ENCODE measurements at places on chromosomes 11 and 22.

DNA sequence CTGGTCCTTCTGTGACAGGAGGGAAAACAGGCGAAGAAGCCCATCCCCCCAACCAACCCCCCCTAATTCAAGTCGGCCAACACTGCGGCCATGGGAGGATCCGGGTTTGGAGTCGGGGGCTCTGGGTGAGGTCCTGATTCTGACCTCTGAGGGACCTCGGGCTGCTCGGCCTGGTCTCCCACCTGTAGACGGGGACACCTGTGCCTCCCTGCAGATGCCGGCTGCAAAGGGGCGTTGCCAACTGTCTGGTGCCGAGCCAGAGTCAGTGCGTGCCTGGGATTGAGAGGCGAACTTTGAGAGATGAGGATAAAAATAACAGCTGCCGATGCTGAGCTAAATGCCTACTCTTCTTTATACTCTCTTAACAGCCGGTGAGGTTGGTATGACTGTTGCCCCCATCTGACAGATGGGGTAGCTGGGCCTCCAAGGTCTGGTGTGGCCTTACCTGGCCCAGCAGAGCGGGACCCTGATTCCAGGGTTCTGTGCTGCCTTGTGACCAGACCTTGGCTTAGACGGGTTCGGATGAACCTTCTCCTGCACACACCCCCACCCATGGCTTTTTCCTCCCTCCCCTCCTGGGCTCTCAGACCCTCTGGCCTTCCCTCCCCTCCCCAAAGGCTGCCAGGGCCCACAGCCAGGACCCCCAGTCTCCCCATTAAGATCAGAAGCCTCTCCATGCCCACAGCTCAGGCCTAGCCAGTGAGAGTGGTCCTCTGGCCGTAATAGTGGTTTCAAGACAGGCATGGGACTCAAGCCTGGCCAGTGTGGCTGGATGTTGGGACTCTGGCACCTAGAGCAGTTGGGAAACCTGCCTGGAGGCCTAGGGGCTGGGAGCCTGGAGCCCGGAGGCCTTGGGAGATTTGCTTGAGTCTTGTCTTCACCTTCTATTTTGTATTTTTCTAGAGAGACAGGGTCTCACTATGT lies 41.7 kb downstream of the KCNJ4 start:
- no peak for DNase-seq

DNA sequence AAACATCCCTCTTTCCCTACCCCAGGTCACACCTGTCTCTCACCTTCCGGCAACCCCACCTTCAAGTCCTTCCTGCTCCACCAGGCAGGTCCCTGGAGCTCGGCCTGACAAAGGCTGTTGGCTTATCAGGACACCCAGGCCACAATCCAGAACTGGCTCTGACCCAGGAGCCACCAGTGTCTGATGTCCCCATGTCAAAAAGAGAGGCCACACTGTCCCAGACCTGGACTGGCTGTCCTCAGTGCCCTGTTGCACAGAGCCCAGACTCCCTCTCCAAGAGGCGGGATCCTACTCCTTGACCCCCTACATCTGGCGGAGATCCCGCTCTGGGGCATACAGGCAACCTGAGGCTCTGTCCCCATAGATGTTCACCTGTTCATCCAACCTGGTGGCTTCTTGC lies 116.0 kb downstream of the MN1 start:
- DNase-seq, result no peak

DNA sequence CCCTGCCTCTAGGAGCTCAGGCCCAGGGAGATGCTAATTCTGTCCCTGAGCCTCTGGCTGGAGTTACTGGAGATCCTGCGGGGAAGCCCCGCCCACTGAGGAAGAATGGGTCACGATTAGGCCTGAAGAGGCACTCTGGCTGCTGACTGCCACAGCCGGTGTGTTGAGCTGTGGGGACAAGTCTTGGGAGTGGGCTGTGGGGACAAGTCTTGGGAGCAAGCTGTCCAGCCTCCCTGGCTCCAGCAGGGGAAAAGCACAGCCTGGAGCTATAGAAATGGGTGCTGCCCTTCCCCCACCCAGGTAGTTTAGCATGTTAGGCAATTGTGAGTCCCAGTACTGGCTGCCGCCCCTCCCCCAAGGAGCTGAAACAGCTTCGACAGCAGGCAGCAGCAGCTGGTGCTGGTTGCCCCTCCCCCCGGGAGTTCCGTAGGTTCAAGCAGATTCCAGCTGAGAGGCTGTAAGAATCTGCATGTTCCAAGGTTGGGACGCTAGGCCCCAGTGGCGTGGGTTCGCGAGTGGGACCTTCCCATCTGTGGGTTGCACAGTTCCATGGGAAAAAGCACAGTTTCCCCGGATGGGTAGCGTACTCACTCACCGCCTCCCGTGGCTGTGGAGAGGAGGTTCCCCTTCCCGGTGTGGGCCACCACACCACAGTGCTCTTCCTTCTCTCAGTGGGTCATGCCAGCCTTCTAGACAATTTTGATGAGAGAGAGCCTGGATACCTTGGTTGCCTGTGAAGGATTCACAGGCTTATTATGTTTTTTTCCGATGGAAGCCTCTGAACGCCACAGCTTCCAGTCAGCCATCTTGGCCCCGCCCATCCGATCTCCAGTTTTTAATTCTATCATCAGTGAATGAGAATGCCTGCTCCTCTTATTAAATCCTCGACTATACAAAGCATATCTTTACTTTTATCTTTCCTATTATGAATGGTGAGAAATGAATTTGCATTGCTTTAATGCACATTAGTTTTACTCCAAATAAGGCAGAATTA lies 61.5 kb downstream of the MSANTD4 start:
- DNase-seq, result no peak

DNA sequence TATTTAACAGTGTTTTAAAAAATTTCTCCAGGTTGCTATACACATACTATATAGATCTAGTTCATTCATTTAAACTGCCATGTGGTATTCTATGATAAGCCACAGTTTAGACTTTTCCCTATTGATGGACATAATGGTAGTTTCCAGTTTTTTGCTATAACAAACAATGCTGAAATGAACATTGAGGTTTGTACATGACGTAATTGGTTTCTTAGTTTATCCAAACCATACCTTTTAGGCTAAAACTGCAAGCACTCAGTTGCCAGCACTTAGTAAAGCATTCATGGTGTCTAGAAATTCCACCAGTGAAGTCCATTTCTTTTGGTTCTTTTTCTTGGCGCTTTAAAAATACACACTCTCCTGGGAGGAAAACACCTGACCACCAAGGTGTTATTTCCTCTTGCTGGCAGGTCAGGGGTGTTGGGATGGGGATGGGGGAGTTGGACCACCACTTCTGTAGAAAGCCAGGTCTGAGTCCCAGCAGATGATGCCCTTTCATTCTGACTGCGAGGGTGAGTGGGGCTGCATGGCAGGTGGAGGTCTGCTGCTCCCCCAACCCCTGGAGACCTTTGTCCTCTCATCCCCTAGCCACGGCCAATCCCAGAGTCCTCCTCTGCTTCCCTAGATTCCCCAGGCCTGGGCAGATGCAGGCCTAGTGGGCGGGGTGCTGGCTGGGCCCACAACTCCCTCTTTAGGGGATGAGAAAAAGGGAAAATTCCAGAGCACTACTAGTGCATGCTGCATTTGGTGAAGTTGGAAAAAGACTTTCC lies 41.1 kb downstream of the C11orf91 start:
- no peak for DNase-seq

GRCh38 chr22:28297504-28297903 lies 378.4 kb upstream of the PITPNB start:
- DNase-seq, result no peak

- DNase-seq, result no peak
Measured at GRCh38 chr11:2742611-2743426, 43.0 kb upstream of the KCNQ1OT1 start.

GRCh38 chr22:16781074-16781763 lies 44.0 kb downstream of the XKR3 start:
- DNase-seq, result no peak

GRCh38 chr11:12464303-12464702 lies 86.9 kb downstream of the PARVA start:
- DNase-seq, result no peak

DNA sequence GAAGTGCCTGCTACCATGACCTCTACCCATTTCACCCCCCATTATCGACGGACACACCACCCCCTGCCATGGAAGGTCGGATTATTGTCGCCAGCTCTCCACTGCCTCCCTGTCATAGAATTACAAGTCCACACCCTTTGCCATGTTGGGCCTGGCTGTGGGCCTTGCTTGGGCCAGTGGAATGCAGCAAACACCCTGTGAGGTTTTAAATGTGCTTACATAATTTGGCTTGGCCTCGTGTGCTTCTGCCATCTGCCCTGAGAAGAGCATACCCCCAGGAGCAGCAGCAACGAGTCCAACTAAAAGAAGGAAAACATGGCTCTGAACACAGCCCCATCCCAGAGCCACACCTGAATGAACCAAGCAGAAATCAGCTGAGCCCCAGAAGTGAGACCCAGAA lies 94.1 kb upstream of the PRDM11 start:
- DNase-seq, result no peak

DNA sequence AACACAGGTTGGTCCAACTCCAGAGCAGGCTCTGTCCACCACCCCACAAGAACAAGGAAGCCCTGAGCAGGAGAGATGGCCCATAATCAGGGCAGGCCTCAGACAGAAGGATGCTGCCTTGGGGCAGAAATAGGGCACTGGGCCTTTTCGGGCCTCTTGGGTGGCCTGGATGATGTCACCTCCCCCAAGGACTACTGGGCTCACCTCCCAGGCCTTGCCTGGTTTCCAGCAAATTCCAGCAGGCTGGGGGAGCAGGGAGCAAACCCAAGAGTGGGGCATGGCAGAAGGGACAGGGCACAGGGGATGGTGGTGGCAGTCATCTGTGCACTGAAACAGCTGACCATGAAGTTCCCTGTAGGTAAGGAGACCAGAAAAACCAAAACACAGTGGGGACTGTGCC lies 5.3 kb upstream of the NAA40 start:
- DNase-seq, result no peak

- no peak for DNase-seq
Measured at GRCh38 chr22:45529971-45530575, 27.4 kb downstream of the FBLN1 start.

DNA sequence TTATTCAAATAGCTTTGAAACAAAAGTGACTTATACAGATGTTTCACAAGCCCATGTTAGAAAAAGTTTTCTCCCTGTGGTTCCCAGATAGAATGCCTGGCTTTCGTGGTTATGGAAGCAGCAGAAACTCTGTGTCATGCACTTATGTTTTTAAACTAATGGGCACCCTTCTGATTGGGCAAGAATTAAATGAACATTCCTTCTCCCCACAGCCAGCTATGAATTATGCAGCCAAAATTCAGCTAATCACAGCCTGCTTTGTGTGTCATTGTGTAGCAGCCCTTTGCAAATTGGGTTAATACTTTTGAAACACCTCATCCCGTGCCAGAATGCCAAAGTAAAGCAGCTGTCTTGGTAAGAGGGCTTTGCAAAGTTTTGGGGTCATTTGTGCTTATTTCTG lies 46.9 kb downstream of the PANX1 start:
- DNase-seq, result no peak

DNA sequence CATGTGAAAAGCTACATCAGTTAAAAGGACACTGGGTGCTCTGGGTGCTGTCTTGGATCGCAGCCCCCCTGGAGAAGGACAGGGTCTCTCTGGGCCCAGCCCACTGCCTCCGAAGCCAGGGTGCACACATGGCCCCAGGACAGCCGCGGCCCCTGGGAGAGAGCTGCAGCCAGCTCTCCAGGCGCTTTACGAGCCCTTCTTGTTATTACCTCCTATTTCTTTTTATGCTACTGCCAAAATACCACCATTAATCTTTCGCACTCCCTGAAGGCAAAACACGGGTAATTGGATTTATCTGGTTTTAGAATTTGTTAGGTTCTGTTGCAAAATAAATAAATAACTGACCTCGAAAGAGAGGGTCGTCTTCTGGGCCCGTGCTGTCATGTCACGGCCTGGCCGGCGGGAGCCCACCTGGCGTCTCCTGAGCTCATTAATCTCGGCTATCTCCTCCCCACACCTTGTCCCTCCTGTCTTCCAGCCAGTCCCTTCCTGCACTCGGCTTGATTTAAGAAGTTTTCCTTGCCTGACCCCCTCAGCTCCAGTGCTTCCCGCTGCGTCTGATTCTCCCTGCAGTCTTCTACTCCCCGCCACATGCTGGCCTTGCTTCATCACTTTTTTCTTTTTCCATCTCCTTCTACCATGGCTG lies 611.7 kb downstream of the OPCML start:
- DNase-seq, result no peak

- no peak for DNase-seq
Measured at GRCh38 chr22:44291674-44292360, 20.9 kb downstream of the SHISAL1 start.

- peak; percentile 11 for DNase-seq
Measured at GRCh38 chr22:43110927-43111623, 525 bp downstream of the BIK start.

GRCh38 chr11:122692444-122692843 lies 36.9 kb downstream of the UBASH3B start:
- DNase-seq, result no peak

DNA sequence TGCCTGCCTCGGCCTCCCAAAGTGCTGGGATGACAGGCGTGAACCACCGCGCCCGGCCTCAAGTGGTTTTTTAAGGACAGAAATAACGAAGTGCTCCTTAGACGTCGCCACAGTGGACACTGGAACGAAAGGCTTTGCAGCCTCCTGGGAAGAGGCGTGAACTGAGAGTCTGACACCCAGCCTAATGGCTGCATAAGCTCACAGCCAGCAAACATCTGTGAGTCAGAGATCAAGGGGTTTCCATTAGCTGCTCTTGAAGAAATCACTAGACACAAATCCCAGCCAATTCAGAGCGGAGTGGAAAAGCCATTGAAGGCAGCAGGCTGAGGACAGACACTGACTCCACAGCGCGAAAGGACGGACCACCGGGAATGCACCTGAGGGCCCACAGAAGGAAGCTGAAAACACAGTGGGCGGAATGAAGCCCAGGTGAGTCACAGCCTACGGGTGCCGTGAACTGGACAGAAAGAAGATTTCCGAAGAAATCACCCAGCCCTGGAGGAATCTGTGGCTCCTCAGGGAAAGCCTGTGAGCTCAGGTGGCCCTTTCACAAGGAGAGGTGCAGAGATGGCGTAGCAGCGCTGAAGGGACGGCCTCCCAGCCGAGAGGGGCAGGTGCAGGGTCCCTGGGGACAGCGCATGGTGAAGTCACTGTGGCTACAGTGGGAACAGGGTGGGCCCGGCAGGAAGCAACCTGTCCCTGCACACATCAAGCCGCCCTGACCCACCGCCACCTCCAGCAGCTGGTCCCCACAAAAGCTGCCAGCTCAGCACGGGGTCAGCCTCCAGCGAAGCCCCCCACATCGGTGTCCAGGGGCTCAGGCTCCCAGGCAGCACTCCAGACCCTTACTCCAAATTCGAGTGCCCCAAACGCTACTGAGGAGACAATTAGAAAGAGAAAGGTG lies 11.6 kb downstream of the LMNTD2 start:
- DNase-seq, result no peak

- DNase-seq, result no peak
Measured at GRCh38 chr11:104028476-104029263, 7.8 kb upstream of the DDI1 start.

Measured in activated naive CD4-positive, alpha-beta T cell (primary cell).